ENCODE measurements at places on chromosomes 1 and 21.
A peak's percentile ranks its signal among the peaks of the same experiment; 100 is the strongest.

DNA sequence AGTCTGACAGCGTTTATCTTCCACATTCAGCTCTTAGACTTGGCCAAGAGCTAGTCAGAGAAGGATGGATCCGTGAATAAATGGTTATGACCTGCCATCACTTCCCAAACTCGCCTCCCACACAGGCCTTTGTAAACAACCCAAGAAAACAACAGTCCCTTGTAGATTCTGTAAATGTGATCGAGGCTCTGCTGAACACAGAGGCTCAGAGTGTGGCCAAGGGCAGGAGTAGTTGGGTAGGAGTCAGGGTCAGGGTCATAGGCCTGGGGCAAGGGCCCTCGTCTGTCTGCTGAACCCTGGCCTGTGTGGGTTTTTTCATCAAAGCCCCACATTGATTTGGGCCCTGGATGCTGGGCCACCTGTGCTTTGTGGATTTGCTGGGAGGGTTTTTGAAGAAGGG, 32.7 kb downstream of the NCMAP start:
- no peak for DNase-seq

DNA sequence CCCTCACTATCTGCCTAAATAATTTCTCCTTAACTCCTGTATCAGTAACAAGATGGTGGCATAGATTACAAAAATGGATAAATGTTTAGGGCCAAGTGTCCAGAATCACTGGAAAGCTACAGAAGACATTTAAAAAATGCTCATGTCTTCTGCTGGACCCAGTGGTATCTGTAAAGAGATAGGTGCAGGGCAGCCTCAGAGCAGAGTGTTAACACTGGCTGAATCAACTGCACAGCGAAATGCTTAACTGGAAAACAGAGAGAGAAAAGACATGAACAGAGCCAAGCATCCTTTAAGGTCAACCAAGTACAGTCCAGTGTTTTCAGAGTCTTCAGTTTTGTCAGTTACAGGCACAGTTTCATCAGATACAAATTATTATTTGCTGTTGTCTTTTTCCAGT, 419.3 kb downstream of the ZP4 start:
- no peak for DNase-seq

GRCh38 chr1:26530895-26531598, 1.5 kb downstream of the RPS6KA1 start:
- DNase-seq, result peak; percentile 11

DNA sequence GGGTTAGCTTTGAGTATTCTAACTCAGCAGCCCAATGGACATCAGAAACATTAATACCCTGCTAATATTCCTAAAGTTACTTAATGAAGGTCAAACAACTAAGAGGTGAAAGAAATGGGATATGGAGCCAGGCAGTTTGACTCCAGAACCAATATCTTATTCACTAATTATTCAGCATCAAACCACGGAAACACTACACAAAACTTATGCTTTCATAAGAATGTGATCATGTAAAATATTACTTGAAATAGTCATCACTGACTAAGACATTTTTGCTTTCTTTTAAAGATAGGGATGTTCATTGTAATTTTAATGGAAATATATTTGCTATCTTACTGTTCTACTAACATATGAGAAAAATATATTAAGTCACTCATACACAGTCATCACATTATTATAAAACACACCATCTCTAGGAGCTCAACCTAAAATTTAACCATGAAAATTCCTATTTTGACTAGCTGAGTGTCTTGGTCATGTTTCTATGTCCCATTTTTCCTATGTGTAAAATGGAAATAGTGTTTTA, 240.9 kb downstream of the KCTD3 start:
- no peak for DNase-seq

GRCh38 chr1:30901798-30902581, 6.6 kb downstream of the SDC3 start:
- DNase-seq, result no peak

GRCh38 chr21:26732432-26733221, 112.6 kb downstream of the ADAMTS1 start:
- DNase-seq, result no peak

DNA sequence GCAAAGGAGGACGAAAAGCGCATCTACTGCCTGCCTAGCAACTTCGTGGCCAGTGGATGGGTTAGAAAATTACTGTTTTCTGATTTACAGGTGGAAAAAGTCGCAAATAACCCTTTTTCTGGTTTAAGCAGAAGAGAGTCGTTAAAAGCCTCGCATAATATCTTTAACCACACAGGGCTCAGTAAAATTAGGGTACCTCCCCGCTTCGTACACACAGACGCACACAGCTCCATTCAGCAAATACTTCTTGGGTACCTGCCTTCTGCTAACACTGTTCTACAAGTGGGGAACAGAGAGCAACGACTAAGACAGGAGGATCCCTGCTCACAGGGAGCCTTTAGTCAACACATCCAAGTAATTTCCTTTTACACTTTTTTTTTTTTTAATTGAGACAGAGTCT, 704 bp downstream of the ALG6 start:
- DNase-seq, result no peak

GRCh38 chr1:64356636-64357256, 113.2 kb upstream of the CACHD1 start:
- no peak for DNase-seq

- DNase-seq, result no peak
Measured at GRCh38 chr1:164902491-164902890, 343.5 kb downstream of the PBX1 start.

GRCh38 chr1:110502402-110503151, 16.4 kb downstream of the KCNA10 start:
- DNase-seq, result no peak

DNA sequence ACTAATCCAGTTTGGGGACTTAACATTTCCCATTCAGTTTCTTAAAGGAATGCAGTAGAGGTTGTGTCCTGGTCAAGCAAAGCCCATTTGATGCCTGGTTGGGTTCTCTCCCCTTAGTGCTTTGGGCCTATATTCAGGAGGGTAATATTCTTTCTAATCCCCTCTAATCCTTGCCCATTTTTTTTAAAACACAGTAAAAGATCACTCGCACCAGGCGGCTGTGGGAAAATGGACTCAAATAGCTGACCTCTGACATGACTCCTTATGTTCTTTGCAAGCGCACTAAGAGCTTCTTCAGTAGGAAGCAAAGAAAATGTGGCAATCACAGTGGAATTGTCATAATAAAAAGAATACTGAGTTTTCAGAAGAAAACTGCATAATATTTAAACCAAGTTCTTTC, 49.9 kb downstream of the WNT2B start:
- DNase-seq, result no peak

GRCh38 chr21:34252751-34253150, 111.1 kb upstream of the KCNE2 start:
- no peak for DNase-seq

DNA sequence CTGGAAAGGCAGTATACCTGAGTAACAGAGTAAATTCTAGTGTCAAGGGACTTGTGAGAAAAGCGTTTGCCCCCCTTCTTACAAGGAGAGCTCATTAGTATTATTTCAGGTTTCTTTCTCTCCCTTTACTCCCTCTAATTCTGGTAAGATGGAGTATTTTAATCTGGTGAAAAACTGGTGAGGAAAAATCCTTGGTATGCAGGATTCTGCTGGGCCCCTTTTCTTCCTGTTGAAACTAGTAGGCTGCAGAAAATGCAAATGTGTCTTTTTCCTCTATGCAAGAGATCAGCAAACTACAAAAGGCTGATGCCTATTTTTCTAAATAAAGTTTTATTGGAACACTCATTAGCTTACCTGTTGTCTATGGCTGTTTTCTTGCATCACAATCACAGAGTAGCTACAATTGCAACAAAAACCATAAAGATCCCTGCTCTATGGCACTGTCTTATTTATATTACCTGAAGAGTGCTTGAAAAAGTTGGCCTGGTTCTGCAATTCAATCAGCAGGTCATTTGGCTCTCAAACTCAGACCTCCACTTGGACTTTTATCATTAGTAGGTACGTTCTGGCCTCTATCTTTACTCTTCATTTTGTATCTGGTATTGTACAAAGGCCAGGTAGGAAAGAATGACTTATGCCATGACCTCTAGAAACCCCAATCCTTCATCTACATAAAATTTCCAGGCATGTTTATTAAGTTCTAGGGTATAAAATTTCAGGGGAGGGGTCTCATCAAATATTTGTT, 109.6 kb downstream of the AKT3 start:
- DNase-seq, result no peak

GRCh38 chr1:42427240-42427639, 28.6 kb downstream of the ZMYND12 start:
- no peak for DNase-seq

- DNase-seq, result no peak
Measured at GRCh38 chr1:221891708-221892107, 149.8 kb upstream of the DUSP10 start.

DNA sequence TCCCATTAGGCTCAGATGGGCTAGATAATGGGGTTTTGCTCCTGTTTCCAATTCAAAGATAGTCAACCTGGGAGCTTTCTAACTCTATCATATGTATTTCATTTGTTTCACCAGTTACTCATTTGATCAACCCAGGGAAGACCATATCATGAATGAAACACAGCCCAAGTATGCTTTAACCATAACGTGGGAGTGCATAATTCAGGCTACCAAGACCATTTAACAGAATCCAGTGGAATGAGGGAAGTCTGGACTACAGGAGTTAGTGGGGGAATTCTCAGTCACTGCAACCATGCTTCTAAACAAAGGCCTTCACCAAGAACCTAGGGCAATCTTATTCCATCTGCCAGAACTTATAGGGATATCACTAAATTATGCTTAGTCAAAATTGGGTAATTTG, 15.0 kb upstream of the SLC16A1 start:
- DNase-seq, result no peak

- no peak for DNase-seq
Measured at GRCh38 chr1:62117018-62117750, 77.5 kb upstream of the L1TD1 start.

- DNase-seq, result no peak
Measured at GRCh38 chr1:113976609-113977278, 2.5 kb upstream of the OLFML3 start.

Measured in CD4-positive, alpha-beta T cell treated with Interferon gamma for 1 hour (primary cell).